ENCODE measurements at places on chromosomes 5 and 9. TPM values are rescaled to one million over a fixed set of nuclear protein-coding genes. Genes with fewer than 3 reads are reported as not detected.

GRCh38 chr9:97038611-97039513 is at the start of gene CTSV:
TSS of gene CTSV (minus strand) at chr9:97039142. CDS start at chr9:97038043, 1,099 bp downstream.
- peak; percentile 88 for DNase-seq

DNA sequence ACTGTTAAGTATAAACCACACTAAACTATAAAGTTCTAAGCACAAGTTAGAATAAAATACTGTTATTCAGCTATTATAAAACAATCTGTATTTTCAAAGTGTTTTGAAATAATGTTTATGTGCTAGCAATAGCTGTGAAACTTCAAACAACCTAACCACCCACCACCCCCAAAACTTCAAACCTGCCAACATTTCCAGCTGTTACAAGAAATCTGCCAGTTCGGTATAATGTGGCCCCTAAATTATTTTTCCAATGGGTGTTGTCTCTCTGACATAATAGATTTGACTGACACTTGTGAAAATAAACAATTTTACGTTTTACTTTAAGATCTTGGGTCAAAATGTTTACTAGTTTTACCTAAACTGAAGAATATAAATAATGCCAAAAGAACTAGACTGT is 24.7 kb downstream of the MAPKAP1 start:
- DNase-seq = no peak

Gene SNCAIP
- 8.4 TPM for polyA plus RNA-seq

GRCh38 chr9:114155263-114155994 is at the start of gene COL27A1:
TSS of gene COL27A1 (plus strand) at chr9:114155537. CDS start at chr9:114155951, 414 bp downstream.
- DNase-seq = peak; percentile 96

DNA sequence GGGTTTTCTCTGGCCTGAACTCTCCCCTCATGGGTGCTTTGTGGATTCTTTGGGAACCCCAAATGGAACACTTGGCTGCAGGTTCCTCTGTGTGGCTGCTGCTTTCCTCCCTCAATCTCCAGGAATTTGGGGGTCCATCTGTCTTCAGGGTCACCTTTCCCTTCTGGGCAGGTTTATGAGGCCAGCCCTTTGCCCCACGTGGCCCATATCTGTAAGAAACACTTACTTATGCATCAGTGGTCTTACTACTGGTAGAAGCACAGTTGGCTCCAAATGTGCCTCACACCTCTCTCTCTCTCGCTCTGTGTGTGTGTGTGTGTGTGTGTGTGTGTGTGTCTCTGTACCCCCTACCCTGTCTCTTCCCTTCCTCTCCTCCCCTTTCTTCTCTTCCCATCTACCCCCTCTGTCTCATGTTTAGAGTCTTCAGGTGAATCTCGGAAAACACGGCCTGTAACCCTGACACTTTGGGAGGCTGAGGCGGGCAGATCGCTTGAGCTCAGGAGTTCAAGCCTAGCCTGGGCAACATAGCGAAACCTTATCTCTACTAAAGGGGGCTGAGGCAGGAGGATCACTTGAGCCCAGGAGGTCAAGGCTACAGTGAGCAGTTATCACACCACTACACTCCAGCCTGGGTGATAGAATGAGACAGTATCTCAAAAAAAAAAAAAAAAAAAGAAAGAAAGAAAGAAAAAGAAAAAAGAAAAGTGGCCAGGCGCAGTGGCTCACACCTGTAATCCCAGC is 26.8 kb downstream of the C5orf15 start:
- DNase-seq = no peak

Gene PCDHA2
- not detected for polyA plus RNA-seq

Gene PLEKHG4B
- polyA plus RNA-seq = 0.05 TPM

Gene BAAT
- polyA plus RNA-seq = not detected

DNA sequence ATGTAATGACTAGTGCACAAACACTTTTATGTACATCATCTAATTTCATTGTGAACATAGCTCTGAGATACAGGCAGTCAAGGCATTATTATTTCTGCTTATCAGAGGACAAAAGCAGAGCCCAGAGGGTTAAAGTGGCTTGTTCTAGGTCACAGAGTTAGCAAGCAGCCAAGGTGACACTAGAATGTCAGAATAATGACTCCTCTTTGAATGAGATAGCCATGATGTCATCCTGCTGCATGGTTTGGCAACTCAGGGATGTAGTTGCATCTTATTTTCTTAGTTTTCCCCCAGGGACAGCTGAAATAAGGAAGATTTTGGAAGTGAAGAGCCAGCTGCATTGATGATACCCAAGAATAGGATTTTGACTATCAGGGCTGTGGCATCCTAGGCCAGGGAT is 54.4 kb downstream of the KCNV2 start:
- no peak for DNase-seq

GRCh38 chr5:657570-657969 is 35.6 kb downstream of the TPPP start:
- no peak for DNase-seq

DNA sequence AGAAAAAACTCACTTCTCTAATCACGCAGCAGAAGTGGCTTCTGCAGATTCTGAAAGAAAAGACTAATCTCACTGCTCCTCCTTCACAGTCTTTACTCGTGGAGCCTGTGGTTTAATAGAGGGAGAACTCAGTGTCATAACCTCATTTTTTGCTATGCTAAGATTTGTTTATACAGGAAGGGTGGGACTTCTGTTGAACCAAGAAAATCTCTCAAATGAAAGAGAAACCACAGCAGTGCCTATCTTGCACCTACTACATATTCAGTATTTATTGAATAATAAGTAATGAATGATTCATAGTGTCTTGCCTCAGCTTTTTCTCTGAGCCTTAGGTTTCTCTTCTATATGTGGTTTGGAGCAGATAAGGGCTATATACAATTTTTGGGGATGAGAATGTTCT is 136.1 kb upstream of the DMAC1 start:
- no peak for DNase-seq

GRCh38 chr5:83721953-83722901 is 1.6 kb upstream of the HAPLN1 start:
- peak; percentile 90 for DNase-seq

DNA sequence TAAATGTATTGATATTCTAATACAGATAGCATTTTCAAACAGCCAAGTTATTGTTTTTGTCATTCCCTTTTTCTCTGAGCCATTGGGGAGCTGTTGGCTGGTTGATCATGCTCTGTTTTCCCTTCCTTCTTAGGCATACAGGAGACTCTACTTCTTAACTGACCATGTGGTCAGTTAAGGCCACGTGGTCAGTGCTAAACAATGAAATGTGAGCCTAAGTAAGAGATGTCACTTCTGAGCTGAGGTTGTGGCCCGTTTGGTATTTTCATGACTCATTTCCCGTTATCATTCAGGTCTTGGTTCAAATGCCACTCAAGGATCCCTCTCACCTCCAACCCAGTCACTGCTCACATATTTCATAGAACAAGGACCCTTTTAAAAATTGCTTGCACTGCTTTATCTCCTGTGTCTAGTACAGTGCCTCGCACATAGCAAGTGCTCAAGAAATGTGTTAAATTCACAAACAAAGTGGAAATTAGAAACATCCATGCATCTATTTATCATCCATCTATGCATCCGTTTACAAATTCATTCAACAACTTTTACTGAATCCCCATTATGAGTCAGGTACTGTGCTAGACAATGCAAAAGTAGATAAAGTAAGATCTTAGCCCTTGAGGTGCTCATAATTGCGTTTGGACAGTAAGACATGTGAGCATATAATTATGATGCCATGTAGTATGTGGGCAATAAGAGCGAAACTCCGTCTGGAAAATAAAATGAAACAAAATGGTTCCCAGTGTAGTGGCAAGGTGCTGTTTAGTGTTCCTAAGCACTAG is 50.7 kb downstream of the ARRDC3 start:
- DNase-seq = no peak

GRCh38 chr5:67639313-67639712 is 442.7 kb upstream of the CD180 start:
- no peak for DNase-seq

- no peak for DNase-seq
Measured at GRCh38 chr9:3916411-3916810, 383.5 kb downstream of the GLIS3 start.

DNA sequence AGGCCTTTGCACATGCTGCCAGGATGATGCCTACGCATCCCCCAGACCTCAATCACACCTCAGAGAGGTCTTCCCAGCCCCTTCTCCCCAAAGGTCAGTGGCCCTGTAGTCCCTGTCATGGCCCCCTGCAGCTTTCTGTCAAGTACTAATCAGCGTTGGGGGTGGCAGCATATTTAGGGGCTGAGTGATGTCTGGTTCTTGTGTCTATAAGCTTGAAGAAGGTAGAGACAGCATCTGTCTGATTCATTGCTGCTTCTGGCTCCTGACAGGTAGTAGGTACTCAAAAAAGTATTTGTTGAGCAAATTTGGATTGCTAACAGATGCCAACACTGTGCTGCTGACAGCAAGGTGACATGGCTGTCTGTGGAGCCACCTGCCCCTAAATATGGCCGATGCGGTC is 51.6 kb upstream of the RPL26L1 start:
- DNase-seq = no peak

DNA sequence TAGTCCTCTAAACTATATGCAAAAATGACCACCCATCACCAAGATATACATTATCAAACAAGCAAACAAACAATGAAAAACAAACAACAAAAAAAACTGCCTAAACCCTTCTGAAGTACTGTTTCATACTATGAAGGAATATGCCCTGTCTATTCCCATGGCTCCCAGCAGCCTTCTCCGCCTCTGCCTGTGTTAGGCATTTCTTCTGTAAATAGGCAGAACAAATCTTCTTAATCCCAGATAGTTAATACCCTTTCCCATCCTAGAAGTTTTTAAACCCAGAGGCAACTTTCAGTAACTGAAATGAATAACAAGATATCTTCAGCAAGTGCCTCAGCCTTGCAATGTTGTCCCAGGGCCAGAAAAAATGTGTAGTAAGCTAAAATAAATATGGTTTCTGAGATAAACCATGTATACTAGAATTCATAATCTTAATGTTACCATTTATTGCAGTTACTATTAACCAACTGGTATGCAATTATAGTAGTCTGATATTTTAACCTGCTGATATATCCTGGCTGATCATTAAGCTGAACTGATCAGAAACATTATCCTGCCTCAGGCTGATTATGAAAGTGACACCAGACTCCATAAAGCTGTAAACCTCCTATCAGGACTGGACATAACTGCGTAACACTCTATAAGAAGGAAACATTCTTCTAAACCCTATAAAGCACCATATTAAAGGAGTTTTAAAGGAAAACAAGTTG is 68.5 kb downstream of the ANKRD31 start:
- no peak for DNase-seq

DNA sequence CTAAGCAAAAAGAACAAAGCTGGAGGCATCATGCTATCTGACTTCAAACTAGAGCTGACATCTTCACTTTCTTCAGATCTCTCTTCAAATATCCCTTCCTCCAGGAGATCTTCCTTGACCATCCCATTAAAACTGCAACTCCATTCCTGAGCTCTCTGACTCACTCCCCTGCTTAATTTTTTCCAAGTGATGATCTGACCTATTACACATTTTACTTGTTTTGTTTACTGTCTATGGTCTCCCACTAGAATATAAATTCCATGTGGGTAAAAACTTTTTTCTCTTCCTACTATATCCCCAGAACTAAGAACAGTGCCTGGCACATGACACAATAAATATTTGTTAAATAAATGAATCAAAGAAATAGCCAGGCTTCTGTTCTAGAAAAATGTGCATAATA is 87.5 kb downstream of the SLIT3 start:
- no peak for DNase-seq

DNA sequence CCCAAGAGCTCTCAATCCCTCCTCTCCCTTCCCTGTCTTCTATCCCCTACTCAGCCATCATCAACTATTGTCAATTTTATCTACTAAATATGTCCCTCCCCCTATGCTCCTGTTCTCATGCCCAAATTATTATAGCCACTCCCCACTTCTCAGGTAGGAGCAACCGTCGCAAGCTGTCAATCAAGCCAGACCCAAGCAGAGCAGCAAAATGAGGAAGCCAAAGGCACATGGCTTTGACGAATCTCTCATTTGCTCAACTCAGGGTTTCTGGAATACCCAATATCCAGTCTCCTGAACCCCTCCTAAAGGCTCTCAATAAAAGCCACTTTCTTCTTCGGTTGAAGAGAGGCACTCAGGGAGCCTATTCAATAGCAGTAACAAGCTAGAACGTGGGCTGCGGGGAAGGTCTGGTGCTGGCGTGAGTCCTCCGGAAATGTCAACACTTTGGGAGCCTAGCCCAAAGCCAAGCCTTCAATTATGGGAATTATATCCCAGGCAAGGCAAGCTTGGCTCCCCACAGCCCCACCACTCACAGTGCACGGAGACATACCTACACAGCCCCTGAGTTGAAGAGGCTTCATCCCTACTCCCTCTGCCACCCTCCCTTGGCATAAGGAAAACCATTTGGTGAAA is 47.7 kb downstream of the SIL1 start:
- no peak for DNase-seq

DNA sequence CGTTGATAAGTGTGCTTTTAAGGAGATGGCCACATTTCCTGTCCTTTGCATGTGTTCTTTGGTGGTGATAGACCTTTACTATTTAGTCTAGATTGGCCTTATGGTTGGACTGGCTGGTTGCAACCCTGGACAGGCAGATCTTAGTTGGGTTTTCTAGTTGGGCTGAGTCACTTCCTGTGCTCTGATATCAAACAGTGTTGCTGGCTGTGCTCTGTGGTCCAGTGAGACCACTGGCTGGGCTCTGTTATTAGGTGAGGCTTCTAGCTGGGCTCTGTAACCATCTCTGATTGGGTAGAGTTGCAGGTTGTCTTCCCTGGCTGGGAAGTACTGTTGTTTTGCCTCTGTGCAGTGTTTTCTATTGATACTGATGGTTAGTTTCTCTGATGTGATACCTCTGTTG is 432.5 kb downstream of the LRRC70 start:
- no peak for DNase-seq

GRCh38 chr5:54624805-54625568 is 107.4 kb downstream of the SNX18 start:
- DNase-seq = no peak

DNA sequence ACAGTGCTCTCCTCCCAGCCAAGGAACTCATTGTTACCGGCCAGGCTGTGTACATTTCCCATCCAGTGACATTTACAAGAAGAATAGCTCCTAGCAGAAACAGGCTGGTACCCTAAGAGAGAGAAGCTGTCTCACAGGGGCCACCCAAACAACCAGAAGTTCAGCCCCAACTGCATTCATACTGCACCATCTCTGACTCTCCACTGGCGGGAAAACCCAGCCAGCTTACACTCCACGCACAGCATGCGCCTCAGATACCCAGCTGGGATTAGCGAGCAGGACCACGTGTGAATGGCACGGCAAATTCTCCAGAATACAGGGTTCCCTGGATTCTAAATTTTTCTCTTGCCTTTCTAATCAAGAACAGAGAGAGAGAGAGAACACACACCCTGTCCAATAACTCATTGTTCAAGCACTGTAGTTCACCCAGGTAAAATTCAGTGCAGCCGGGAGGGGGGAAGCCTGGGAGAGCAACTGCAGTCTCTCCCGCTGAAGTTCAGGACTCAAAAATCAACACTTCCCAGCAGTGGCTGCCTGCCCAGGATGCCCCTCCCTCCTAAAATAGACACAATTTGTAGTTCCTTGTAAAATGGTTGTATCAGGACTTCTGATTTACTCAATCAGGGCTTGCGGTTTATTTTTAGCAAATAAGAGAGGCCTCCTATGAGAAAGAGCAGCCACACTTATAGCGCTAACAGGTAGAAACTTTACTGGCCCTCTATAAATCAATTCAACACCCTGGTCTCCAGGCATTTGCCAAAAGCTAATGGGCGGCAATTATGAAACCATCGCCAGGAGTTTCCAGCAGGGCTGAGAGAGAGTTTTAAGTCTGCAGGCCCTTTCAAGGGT is 2.2 kb downstream of the COL23A1 start:
- DNase-seq = no peak

- DNase-seq = no peak
Measured at GRCh38 chr5:160158087-160158486, 38.8 kb upstream of the PWWP2A start.

Gene GPSM1
- polyA plus RNA-seq = 53.7 TPM
